Effector memory CD8-positive, alpha-beta T cell (primary cell): ENCODE measurements at places on chromosomes 11 and 22.

DNA sequence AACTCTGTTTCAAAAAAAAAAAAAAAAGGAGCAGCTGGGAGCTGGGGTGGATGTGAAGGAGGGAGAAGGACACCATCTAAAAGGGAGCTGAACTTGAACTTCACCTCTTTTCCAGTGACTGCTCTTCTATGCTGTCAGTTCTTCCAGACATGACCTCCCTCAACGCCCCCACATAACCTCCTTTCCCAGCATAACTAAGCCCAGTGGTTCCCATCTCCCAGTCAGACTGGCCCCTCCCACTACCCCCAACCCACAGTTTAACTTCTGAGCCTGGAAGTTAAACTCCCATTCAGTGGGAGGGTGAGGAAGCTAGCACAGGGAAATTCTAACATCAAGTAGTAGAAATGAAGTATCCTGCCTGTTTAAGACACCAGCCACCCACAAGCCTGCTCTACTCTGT lies 1.8 kb downstream of the ARHGAP1 start:
- DNase-seq = no peak

GRCh38 chr22:23384431-23384830 lies 195.7 kb downstream of the IGLL1 start:
- DNase-seq = no peak

GRCh38 chr11:21564095-21564494 lies 628.8 kb upstream of the ANO5 start:
- DNase-seq = no peak

DNA sequence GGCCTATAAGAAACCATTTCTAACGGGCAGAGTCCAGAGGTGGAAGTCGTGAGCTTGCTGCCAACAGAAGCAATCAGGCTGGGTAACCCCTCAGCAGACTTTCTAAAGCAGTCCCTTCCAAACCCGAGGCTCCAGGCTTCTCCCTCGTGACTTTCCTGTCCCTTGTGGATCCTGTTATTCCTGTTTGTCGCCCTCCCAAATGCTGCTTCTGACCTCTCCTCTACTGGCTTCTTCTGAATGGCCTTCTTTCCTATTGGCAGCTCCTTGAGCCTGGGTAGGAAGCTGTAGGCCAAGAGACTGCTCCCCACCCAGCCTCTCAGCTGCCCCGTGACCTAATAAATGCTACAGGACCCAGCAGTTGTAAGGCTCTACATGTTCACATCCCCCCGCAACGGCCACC lies 35.0 kb downstream of the MAFF start:
- DNase-seq = no peak
